Stimulated activated CD4-positive, alpha-beta T cell treated with anti-CD3 and anti-CD28 coated beads, Interleukin-1b, Interleukin-23, amount 100 ng/mL, for 1 hour (primary cell): ENCODE measurements at places on chromosomes 16 and 17.

DNA sequence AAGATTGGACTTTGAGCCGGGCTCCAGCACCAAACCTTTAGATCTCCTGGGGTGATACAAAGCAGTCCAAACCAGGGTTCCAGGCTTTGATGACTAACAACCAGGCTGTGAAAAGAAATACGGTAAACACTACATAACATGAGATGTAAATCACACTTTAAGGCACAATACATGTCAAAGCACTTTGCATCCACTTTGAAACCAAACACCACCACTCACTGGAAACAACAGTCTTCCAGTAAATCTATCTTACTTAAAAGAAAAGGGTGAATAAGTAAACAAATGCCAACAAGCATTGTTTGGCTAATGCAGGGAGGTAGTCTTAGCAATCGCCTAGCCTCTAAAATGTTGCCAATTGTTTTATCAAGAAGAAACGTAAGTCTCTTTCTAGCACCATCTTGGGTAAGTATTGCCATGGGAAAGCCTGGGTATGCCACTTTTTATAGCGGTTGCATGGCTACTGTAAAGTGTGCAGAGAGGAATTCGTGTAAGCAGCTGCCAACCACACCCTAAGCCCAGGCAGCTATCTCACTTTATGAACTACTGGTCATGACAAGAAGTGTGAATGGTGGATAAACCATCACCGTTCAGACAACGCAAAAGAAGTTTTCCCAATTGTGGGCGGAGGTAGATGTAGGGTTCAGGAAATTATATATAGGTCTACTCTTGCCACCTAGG lies 267.4 kb upstream of the PSMD7 start:
- no peak for DNase-seq

DNA sequence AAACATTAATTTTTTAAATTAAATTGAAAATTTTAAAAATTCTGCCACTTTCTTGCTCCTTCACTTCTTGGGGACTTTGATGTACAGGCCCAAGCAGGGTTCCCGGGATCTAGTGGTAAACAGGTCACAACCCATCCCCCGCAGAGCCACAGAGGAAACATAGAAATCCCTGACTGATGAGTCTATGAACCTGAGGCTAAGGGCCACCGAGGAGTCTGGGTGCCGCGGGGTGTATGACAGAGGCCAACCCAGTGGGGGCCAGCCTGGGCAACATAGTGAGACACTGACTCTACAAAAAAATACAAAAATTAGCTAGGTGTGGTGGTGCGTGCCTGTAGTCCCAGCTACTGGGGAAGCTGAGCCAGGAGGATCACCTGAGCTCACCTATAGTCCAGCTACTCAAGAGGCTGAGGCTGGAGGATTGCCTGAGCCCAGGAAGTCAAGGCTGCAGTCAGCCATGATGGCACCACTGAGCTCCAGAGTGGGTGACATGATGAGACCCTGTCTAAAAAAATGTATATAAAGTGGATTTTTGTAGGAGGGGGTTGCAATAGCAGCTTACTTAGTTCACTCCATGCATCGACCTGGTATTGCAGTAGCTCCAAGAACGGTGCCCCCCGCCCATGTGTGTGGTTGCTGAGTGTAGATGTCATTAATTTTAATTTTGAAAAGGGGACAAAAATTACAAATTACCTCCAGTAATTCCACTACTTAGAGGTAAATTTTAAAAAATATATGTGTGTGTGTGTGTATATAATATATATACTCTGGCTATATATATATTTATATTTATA lies 9.2 kb upstream of the FLYWCH1 start:
- no peak for DNase-seq

DNA sequence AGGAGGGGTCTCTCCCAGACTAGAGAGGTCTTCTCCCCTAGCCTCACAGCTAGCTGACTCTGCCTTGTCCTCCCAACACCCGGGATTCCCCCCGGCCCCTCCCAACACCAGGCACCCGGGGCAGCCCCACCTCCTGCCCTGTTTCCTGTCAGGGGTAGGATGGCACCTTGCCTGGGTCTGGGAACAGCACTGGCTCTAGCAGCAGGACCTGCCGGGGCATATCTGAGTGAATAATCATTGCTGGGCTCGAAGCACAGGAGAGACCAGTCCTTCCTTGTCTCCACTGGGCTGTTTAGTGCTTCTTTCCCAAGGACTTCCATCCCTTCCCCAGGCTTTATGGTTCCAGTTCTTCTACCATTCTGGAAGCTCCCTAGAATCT lies 25.7 kb downstream of the MINK1 start:
- DNase-seq = no peak

GRCh38 chr17:16449121-16449570 lies 33.8 kb downstream of the TRPV2 start:
- no peak for DNase-seq

DNA sequence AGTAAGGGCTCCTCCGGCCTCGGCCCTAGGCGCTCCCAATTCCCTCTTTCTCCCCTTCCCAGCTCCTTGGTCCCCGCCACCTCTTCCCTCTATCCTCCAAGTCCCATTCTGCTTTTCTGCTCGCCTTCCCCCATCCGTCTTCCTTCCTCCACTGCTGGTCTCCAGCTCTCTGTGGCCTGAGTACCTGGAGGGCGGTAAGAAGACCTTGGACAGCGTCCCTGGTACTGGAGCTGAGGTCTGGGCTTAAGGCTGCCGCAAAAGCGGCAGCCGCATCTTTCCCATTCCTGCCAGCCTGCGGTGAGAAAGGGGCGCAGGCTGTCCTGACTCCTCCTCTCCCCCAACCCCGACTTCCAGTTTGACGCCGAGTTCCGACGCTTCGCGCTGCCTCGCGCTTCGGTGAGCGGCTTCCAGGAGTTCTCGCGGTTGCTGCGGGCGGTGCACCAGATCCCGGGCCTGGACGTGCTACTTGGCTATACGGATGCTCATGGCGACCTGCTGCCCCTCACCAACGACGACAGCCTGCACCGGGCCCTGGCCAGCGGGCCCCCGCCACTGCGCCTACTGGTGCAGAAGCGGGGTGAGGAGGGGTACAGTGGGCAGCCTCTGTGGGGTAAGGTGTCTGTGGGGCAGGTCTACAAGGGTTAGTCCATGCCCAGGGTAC lies 471 bp downstream of the PARD6A start:
- no peak for DNase-seq

GRCh38 chr16:48452991-48453760 lies 68.0 kb upstream of the SIAH1 start:
- no peak for DNase-seq

GRCh38 chr17:41734949-41735313 lies 488 bp upstream of the HAP1 start:
- DNase-seq = no peak
